ENCODE measurements at places on chromosomes 4 and X. TPM values are rescaled to one million over a fixed set of nuclear protein-coding genes. Genes with fewer than 3 reads are reported as not detected.

ASB9 gene
- 0.46 TPM for total RNA-seq

FHDC1 gene
- total RNA-seq = 0.22 TPM

OTC gene
- total RNA-seq = not detected

- DNase-seq = no peak
These were observed 321.2 kb upstream of the BMP3 start for GRCh38 chr4:80709082-80709869.

GRCh38 chrX:76657499-76657898 is 230.0 kb downstream of the MAGEE1 start:
- DNase-seq = no peak

DNA sequence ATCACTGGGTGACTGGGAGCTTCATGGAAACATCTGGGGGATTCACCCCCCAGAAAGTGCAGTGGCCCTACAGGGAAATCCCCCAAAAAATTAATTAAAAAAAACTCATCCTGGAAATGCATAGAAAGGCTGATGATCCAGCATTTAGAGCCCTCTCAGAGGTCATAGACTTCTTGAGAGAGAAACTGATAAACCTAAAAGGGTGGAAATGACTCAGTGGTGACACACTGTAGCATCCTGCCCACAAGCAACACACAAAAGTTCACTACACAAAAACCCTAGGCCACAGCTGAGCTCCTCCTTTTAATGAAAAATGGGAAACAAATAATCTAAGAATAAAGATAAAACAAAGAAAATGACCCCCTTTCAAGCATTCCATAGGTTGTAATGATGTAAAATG is 911.5 kb downstream of the GLUD2 start:
- DNase-seq = no peak

DNA sequence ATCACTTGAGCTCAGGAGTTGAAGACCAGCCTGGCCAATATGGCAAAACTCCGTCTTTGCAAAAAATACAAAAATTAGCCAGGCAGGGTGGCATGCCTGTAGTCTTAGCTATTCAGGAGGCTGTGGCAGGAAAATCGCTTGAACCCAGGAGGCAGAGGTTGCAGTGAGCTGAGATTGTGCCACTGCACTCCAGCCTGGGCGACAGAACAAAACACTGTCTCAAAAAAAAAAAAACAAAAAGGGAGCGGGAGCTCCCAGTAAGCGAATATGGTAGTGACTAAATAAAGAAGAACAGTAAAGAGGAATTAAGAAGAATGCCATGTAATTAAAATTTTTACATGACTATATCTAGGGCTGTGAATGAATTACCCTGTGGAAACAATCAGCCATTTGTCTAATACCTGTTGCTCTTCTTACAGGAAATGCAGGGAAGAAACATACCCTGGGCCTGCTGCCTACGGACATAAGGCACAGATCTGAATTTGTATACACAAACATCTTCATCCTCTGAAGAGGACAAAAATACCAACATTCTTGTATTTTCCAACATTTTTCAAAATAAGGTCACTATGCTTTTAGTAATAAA is 11.4 kb downstream of the WDFY3 start:
- no peak for DNase-seq

GRCh38 chr4:110062166-110062565 is 136.2 kb downstream of the ELOVL6 start:
- no peak for DNase-seq

DNA sequence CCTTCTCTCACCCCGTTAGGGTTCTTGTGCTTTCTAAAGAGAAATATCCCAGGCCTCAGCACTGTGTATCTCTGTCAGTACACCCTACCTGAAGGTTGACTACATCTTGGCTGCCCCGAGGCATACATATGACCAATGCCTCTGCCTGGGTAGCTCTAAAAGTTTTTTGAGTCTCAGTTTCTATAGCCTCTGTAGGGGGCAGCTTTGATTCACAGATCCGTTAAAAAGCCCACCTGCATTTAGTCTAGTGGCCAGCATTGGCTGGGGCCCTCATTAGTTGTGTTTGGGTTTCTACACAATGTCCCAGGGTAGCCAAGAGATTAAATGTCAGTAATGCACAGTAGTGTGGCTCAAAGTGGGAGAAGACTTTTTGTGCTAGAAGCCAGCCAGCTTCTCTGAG is 151.1 kb downstream of the CFAP299 start:
- DNase-seq = no peak

DNA sequence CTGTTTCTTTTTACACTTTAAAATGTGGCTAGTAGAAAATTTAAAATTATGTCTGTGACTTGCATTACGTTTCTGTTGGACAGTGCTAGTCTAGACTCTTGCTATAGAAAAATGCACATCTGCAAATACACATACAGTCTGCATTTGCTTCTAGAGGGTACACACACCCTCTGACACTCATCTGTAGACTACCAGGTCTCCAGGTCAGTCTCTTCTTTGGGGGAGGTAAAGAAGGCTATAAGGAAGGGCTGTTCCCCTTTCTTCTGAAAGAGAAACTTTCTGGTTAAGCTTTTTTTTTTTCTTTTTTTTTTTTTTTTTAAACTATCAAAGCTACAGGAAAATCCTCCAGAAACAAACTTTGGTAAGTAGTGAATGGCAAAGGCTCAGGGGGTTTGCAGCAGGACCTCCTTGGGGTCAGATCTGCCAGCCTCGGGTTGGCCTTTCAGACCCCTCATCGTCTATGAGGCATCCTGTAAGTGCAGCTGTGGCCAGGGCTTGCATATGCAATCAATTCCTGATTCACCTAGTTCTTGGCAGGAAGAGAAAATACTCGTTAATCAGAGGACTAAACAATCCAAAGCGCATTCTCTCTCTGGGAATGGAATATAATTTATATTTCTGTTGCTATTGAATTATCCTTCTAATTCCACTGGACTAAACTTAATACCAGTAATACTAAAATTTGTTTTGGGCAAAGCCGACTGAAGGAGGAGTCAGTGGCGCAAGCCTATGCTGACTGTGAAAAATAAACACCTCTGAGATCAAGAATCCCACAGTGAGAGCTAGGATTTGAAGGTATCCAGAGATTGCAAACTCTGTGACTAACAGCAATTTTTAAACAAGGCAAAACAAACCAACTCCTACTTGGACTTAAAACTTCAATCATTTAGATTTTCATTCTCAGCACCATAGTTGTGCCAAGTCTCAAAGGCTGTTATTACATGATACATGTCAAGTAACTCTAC is 109.3 kb upstream of the TBC1D9 start:
- no peak for DNase-seq

DNA sequence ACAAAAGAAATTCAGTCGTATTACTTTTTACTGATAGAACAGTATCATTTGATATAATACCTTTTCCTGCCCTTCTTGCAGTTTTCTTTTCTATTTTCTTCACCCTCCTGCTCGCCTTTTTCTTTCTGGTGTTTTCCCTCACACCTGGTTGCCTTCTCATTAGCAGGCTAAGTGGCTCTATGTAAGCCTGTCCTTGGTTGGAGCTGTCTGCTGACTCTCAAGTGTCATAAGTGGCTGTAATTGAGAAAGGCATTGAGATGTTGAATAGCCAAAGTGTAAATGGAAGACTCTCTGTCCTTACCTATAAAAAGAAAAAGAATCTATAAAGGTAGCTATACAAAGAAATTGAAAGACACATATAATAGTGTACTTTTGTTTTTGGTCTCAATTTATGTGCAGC is 180.7 kb downstream of the ADGRL3 start:
- no peak for DNase-seq

GRCh38 chrX:130179579-130180215 is 7.9 kb downstream of the RAB33A start:
- no peak for DNase-seq

Data from cardiac septum (tissue), 1 donor.